Left renal pelvis (tissue), 4 donors: ENCODE measurements at places on chromosomes 16 and 17.

DNA sequence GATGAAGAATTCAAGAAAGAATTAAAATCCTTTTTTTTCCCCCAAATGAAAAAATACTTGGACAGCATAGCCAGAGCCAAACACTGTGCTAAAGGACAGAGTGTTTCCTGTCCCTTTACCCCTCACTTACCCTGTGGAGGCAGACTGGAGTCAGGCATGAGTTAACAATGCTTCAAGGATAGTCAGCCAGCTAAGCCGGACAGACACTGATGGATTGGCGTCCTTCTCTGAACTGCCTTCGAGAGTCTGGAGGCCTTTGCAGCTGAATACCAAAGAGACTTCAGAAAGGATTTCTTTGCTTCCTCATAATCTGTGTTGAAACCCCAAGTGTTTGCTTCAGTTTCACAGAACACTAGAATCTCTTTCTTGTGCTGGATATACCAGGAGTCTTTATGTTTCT lies 4.6 kb downstream of the METTL9 start:
- no peak for DNase-seq

DNA sequence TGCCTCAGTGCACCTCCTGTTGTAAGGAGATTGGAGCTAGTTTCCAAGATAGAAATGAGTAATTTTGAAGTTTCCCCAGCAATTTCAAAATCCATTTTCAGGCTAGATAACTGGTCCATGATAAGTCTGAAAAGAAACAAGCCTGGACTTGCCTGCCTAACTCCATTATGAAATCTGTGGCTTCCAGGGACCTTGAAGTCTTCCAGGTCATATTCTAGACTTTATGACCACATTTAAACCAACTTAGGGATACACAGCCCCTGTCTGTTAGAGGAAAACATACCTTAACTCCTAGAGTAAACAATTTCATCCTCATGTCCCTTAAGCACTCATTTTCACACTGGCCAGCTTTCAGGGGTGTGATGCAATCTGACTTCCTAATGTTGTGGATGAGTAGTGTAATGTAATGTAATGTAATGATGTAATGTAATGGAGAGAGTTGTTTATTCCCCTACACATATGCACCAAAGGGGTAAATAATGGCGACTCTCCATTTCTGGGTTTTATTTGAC lies 96.7 kb upstream of the FAM20A start:
- no peak for DNase-seq

DNA sequence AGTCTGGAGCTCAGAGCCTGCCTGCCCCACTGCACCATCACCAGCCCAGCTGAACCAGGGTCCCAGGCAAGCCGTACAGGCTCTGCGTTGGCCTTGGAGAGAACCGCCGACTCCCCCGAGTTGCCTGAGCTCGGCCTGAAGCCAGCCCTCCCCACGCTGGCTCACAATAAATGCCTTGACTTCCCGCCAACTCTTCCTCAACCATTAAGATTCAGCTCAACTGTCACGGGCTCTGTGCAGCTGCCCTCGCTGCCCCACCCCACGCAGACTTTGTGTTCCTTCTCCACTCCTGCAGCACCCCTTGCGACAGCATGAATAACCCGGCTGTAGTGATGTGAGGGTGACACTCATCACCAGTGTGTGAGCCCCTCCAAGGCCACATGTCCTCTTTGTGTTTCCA lies 4.8 kb upstream of the QPRT start:
- no peak for DNase-seq

- no peak for DNase-seq
These were observed 368.1 kb upstream of the EEF2KMT start for GRCh38 chr16:5465714-5466113.

- DNase-seq: no peak
These were observed 40.7 kb downstream of the ABCA5 start for GRCh38 chr17:69286257-69286656.

- DNase-seq: no peak
These were observed 729 bp downstream of the DDX28 start for GRCh38 chr16:68022278-68022727.

GRCh38 chr17:29295420-29295819 lies 1.5 kb upstream of the NUFIP2 start:
- DNase-seq: no peak

DNA sequence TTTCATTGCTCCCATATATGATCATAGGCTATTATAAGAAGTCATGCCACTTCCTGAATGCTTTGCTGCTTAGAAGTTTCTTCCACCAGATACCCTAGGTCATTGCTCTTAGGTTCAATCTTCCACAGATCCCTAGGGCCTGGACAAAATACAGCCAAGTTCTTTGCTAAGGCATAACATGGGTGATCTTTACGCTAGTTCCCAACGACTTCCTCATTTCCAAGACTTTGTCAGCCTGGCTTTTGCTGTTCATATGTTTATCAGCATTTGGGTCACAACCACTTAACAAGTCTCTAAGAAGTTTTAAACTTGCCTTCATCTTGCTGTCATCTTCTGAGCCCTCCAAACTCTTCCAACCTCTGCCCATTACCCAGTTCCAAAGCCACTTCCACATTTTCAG lies 20.1 kb upstream of the DLX3 start:
- no peak for DNase-seq

DNA sequence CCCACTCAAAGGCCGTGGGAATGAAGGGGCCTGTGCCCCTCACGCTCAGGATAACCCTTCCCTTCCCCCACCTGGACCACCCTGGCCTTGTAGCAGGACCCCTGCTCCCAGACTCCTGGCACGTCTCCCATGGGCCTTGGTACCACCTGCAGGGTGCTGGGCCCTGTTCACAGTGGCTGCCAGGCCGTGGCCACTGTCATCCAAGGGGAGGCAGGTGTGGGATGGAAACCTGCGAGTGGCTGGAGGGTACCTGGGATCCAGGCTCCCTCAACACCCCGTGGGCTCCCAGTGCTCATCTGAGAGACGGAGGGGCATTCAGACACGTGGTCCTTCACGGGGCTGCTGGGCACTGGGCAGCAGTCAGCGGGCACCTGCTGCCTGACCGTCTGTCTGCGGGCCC lies 75.6 kb upstream of the CIBAR2 start:
- DNase-seq: no peak

- no peak for DNase-seq
These were observed 7.2 kb upstream of the TNFRSF17 start for GRCh38 chr16:11957591-11958395.

- DNase-seq: no peak
These were observed 56.8 kb downstream of the ANKFY1 start for GRCh38 chr17:4206962-4207361.

DNA sequence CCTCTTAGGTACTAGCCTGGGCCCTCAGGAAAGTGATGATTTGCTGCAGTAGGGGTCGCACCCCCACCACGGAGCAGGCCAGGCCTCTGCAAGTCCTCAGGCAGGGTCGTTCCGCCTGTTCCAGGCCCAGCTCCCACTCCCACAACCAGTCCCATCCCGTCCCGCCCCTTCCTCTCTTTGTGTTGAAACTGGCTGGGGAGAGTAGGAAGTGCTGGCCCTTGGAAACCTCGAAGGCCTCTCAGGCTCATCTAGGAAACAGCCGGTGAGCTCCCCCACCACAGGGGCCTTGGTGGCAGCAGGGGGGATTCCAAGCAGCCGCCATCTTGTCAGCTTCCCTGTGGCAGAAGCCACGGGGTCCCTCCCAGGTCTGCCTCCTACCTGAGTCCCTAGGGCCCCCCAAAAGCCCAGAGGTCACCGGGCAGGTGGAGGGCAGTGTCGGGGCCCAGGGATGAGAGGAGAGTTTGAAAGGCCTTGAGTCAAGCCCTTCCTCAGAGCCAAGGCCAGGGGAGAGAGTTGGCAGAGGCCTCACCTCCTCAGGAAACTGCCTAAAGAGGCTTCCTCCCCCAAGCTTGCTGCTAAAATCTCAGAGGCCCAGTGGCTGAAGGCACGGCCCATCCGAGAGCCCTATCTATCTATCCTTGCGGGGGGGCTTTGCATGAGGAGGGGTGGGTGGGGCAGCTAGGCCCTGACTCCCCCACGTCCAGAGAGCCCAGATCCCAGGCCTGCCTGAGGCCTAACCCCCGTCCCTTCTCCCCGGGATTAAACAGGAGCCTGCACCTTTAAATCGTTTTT lies 22.2 kb downstream of the MMP15 start:
- DNase-seq: no peak

- DNase-seq: no peak
These were observed 22.0 kb upstream of the USP10 start for GRCh38 chr16:84677849-84678248.

DNA sequence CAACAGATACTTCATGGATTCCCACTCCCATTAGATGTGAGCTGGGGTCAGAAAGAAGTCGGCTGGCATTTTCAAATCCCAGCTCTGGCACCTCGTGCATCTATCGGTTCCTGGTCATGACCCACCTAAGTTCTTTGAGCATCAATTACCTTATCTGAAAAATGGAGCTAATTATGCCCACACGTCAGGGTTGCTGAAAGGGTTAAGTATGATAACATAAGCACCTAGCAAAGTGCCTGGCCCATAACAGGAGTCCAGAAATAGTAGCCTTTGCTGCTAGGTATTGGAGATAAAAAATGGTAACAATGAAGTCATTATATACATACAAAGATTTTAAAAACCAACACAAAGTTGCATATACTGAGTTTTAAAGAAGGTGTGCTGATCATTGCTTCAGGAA lies 14.1 kb upstream of the GNA13 start:
- no peak for DNase-seq

GRCh38 chr16:8887952-8888560 lies 5.9 kb downstream of the LITAFD start:
- DNase-seq: no peak

DNA sequence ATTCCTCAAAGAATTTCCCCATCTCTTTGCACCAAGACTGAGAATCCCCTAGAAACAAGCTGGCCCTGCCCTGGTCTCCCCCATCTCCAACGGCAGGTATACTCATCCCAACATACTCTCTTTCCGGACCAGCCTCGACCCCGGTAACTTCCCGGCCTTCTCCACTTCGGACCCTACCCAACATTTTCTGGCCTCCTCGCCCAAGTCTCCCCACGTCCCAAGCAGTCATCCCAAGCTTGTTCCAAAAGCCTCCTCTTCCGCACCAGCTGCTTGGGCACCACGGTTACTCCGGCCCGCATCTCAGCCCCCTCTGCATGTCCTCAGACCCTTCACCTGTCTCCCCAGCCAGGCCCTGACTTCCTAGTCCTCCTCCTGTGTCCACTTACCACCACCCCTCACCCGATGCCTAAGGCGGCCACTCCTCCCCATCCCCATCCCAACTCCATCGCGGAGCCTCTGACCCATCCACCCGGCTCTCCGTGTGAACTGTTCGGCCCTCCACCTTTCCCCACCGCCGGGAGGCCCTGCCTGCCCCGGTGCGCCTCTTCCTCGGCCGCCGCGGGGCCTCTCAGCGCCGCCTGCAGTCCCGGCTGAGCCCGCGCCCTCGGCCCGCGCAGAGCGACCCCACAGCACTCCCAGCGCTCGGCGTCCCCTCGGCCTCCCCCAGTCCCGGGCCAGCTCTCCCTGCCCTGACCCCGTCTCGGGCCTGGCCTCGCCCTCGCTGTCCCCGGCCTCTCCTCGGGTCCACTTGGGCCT lies 994 bp downstream of the PITPNA start:
- no peak for DNase-seq

DNA sequence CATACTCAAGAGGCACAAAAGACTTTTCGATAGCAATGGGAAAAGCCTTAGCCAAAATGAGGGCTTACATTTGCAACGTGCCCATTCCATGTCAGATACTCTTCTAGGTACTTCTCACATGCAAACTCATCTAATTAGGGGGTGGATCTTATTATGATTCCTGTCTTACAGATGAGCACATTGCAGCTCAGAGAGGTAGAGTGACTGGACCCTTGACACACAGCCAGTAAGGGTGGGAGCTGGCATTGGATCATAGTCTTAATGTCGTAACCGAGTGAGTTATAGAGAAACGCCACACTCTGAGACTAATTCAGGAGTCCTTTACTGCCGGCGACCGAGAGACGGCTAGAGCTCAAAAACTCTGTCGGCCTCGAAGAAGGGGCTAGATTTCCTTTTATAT lies 78.8 kb upstream of the GRIN2A start:
- no peak for DNase-seq

DNA sequence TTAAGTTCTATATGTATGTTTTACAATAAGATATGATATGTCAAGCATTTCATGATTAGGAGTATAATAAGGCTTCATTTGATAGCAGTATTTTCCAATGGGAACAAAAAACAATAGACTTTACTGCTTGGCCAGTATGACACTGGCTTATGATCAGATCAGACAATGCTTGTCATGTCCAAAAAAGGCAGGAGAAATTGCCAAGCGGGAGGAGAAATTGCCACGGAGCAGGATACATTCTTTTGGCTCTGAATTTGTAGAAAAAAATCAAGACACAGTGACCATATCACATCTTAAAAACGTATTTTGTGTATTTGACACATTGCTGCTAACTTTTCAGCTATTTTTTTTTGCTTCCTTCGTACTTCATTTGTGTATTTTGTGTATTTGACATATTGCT lies 404.1 kb downstream of the CNTNAP4 start:
- DNase-seq: no peak

- DNase-seq: no peak
These were observed 14.9 kb upstream of the TBX21 start for GRCh38 chr17:47717979-47718621.

GRCh38 chr17:21012736-21013135 lies 30.1 kb downstream of the USP22 start:
- no peak for DNase-seq

DNA sequence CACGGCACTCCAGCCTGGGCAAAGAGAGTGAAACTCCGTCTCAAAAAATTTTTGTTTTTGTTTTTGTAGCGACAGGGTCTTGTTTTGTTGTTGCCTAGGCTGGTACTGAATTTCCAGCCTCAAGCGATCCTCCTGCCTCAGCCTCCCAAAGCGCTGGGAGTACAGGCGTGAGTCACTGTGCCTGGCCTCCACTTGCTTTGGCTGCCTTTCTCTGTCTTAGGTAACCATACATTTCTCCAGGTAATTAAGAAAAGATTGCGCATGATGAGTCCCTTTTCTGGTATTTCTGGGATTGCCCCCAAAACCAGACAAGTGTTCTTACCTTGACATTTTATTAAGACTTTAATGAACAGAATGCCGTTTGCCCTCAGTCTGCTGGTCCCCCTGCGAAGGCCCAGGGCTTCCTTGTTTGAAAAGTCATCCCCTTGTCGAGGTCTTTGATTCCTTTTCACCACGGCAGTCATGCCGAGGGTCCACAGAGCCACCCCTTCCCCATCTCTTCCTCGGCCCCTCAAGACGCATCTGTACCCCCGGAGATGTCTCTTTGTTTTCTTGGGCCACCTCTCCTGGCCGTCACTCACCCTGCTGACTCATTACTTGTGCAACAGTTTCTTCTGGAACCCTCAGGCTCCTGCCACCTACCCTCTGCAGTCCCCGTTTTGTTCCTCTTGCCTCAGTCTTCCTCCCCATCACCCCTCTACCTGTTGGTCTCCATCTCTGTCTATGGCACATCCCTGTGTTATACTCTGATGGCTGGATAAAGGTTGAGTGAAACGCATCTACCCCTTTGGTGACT lies 151.0 kb downstream of the SEC14L1 start:
- no peak for DNase-seq
